ENCODE measurements at places on chromosomes 1 and 21.

DNA sequence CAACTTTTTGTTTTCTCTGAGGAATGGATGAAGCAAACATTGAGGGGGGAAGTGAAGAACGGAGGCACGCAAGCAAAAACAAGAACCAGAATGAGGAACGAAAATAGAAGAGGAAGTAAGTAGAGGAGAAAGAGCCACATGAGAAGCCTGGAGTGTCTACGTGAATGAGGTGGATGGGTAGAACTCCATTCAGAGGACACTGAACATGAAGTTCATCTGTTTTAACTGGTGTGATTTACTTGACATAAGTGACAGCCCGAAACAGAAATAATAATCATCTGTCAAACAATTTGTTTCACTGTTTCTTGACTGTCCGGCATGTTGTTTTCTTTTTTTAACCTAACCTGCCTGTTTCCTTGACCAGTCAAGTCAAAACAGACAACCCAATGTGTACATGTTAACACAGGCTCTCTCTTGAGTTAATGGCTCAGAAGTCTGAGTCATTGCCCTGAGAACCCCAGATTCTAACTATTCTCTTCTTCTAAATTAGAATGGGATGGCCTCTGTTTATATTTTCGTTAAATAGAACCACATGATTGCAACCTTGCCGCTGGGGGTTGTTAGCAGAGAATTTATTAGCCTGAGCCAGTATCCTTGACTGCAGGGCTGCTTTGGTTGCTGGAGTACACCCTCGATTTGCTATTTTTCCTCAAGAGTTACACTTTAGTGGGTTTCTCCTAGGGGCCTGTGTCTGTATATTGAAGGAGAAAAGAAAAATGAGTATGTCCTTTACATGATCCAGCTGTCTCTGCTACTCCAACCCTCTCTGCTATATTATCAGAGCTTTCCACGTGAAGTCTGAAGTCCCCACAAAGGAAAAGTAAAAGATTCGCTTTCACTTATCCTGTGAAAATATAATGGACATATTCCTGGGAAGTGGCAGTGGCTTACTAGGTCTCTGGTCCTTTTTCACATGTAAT lies 151.7 kb downstream of the ZC3H11B start:
- DNase-seq = peak; percentile 27

GRCh38 chr1:203390298-203390697 lies 39.4 kb upstream of the FMOD start:
- no peak for DNase-seq

DNA sequence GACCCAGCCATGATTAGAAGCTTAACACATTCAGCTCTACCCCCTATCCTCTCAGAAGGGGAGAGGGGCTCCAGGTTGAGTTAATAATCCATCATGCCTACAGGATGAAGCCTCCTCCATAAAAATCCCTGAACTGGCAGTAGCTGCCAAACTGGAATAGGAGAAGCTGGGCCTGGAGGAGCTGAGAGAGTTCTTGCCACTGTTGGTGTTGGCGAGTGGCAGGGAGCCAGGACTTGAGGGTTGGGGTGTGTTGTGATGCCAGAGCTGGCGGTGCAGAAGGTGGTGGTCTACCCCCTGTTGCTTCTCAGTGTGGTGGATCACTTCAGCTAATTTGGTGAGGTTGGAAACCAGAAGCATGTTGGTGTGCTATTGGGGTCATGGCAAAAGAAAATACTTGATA lies 36.5 kb downstream of the IVNS1ABP start:
- no peak for DNase-seq

DNA sequence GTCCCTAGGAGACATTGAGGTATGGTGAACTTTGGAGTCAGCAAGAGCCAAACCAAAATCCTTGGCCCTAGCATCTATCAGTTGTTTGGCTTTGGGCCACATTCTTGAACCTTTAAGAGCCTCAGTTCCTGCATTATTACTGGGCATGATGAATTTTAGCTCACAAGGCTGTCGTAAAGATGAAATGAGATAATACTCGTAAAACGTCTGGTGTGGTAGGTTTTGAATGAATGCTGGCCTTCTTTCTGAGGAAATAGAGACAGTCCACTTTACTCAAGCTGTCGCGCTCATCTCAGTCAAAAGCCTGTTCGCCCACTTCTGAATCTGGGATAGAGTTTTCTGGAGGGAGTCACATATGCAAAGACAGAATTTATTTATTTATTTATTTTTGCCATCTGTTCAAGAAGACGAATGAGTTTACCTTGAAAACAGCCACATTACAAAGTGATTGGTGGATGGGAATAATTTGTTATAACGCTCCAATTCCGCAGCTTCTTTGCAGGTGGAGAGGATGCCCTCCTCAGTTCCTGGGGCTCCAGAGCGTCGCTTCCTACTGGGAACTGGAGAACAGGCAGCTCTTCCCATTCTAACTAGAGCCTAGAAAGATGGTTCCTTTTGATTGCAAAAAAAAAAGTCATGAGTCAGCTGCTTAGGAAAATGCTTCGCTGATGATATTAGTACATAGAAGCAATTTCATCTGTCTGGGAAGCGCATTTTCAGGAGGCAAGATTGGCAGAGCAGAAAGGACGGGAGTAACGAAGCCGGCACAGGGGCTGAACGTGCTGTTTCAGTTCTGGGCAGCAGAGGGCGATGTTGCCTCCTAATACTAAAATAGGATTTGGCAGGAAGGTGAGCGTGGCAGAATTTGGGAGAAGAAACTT lies 49.9 kb upstream of the CYP2J2 start:
- peak; percentile 65 for DNase-seq

DNA sequence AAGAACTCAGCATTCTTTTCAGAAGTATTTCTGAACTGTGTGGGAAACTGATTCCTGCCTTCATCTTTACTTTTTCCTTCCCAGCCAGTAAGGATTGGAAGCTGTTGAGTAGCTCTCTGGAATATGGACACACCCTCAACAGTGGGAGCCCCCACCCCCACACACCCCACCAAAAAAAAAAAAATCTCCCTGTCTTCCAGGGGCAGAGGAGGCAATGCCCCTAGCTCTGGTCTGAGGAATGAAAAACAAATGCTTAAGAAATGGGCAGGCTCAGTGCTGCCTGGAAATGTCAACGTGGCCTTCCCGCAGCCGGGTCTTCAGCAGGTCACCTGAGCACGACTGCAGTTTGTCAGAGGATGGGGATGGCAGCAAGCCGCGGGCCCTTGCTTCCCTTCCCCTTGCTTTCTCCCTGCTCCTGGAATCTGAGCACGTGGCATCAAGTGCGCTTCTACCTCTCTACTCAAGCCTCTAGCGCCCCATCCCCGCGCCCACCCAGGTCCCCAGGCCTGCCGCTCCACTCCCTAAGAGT lies 479 bp downstream of the RGS16 start:
- no peak for DNase-seq

DNA sequence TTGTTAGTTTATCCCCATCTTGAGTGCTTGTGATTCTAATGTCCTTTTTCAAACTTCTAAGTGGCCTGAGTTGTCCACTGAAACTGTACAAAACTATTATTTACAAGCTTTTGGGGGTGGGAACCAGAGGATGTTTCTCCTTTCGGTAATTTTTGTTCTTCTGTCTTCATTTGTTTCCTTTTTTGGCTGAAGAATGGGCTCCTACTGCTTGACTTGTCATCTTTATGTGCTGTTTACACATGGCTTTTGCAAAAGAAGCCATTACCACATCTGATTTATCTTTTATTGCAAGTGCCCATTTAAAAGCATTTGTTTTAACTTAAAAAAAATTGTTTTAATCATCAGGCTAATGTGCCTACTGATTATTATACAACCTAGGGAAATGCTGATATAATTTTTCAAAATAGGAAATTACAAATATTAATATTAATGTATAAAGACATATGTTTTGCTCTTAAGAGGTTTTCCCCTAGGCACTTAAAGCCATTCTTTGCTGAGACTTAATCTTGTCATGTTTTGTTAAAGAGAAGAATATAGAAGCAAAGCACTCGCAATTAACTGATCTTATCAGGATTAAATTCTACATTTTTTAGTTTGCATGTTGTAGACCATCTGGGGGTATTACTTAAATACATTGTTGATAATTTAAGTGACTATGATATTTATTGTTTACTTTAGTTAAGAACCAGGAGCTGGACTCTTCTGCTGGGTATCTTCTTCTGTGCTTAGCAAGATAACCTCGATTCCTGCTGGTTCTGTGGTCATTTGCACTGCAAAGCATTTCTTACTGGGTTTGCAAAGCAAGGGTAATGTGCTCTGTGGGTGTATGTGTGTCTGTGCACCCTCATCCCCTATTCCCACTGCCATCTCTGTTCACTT lies 40.1 kb downstream of the TMEM200B start:
- DNase-seq = no peak

DNA sequence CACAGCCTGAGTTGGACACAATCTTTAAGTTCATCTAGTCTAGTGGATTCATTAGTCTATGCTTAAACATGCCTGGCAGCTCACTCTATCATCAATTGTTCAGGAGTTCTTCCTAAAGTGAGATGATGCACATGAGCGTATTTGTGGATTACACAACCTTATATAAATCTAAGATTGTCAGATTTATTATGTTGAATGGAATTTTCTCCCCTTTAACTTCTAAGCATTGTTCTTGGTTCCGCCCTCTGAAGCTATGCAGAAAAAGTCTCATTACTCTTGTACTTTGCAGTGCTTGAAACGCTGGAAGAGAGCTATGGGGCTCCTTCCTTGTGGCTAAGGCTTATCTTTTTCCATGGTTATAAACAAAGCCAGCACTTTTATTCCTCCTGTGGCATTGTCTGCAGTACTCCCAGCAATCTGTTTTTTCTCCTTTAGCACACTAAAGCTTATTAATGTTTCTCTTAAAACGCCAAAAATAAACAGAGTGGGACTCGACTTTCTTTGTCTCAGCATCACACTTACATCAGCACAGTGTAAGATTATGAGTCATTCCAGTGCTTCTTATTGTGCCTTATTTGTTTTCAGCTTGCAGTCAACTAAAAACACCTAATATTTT lies 316.8 kb upstream of the CAMK1G start:
- no peak for DNase-seq

- DNase-seq = no peak
Measured at GRCh38 chr1:68010090-68010489, 40.3 kb downstream of the DIRAS3 start.

GRCh38 chr1:193479187-193479586 lies 292.8 kb upstream of the B3GALT2 start:
- DNase-seq = peak; percentile 11

Measured in GM13977 (cell line).